ENCODE measurements at places on chromosomes 4 and X.

DNA sequence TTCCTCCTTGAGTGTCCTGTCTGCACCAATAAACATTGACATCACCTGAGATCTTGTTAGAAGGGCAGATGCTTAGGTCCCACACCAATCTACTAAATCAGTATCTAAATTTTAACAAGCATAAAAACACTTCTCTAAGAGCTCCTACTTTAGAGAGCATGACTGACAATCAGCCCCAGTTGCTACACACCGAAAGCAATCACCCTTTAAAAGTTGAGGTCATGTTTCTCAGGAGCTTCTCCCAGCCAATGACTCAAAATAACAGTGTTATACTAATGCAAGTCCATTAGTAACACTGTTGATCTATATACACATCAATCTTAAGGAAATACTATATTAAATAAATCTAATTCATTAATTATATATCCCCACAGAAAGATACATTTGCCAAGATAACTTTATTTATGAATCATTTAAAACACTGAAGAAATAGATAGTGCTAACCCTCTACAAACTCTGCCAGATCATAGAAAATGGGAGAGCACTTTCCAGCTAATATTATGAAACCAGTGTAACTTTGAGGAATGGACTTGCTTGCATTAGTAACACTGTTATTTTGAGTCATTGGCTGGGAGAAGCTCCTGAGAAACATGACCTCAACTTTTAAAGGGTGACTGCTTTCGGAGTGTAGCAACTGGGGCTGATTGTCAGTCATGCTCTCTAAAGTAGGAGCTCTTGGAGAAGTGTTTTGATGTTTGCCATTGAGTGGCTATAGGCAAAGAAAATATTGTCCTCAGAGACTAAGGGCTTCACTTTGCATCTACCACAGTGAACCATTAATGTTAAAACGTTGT is 109.8 kb upstream of the HDX start:
- DNase-seq: no peak

DNA sequence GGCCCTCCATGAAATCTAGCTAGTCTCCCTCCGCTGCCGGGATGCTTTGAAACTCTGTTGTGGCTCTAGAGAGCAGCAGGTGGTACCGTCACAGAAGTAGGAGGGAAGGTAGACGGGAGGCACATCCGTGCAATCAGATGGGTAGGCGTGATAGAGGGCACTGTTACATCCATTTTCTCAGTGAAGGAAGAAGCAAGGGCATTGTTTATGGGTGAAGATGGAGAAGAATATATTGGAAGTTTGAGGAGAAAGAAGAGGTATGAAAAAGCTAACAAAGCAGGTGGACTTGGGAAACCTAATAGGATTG is 1.3 kb downstream of the ANAPC4 start:
- no peak for DNase-seq

- DNase-seq: no peak
Observed at GRCh38 chrX:15973299-15973698, 118.7 kb upstream of the AP1S2 start.

DNA sequence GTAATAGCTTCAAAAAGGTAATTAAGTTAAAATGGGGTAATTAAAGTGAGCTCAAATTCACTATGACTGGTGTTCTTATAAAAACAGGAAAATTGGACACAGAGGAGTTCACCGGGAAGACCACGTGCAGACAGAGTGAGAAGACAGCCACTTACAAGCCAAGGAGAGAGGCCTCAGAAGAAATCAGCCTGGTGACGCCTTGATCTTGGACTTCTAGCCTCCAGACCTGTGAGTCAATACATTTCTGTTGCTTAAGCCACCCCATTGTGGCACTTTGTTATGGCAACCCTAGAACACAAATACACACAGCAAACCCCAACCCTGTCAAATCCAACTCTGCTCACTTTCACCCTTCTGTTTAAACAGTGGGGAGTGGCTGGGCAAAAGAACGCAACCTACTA is 4.1 kb upstream of the CD38 start:
- no peak for DNase-seq

GRCh38 chr4:17762726-17763125 is 18.7 kb downstream of the FAM184B start:
- no peak for DNase-seq

DNA sequence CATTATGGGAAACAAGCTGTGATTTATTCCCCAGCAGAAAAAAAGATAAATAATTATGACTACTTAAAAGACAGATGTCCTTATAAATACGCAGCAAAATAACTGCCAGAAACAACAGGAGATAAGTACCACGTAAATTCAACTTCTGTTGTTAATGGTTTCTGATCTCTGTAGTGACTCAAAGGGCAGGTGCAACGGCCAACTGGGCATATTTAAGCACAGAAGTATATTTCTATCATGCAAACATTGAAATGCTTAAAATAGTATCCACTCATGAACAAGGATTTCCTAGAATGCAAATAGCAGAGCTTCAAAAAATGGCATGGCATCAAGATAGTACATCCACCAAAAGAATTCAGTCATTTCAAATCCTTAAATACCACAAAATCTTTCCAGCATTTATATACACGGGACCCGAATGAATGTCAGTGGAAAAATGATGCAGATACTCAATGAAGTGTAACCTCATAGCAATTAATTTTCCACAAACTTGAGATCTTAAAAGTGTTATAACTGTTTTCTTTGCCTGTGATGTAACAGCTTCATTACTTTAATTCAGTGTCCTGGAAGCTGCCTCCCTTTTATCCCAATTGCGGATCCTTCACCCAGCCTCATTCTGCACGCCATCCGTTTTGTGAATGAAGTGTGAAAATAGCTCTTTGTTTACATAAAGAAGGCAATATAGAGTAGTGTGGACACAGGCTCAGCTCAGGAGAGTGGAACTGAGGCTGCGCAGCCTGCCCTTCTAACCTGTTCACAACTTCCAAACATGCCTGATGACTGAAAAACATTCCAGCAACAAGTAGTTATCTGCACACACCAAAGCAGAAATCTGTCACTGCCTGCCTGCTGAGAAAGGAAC is 10.2 kb downstream of the PDGFC start:
- DNase-seq: no peak

DNA sequence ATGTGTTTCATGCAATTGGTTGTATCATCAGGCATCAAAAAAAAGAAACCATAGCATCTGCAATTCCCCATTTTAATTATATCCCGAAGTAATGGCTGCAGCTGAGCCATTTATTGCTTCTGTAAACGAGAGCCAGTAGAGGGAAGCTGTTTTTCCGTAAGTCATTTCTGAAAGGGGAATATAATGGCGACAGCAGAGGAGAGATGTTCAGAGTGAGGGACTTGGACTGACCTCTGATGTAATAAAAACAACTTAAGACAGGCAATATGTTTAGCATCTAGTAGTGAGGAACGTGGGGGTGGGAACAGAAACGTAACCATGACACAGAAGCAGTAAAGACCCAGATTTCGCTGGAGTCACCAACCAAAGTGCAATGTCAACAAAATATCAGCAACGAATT is 31.5 kb upstream of the NAA11 start:
- DNase-seq: no peak

- no peak for DNase-seq
Observed at GRCh38 chr4:138697851-138698250, 317.7 kb upstream of the NOCT start.

- no peak for DNase-seq
Observed at GRCh38 chr4:133887723-133888122, 313.9 kb downstream of the PABPC4L start.

GRCh38 chr4:186347743-186348142 is 81.8 kb downstream of the F11 start:
- no peak for DNase-seq

DNA sequence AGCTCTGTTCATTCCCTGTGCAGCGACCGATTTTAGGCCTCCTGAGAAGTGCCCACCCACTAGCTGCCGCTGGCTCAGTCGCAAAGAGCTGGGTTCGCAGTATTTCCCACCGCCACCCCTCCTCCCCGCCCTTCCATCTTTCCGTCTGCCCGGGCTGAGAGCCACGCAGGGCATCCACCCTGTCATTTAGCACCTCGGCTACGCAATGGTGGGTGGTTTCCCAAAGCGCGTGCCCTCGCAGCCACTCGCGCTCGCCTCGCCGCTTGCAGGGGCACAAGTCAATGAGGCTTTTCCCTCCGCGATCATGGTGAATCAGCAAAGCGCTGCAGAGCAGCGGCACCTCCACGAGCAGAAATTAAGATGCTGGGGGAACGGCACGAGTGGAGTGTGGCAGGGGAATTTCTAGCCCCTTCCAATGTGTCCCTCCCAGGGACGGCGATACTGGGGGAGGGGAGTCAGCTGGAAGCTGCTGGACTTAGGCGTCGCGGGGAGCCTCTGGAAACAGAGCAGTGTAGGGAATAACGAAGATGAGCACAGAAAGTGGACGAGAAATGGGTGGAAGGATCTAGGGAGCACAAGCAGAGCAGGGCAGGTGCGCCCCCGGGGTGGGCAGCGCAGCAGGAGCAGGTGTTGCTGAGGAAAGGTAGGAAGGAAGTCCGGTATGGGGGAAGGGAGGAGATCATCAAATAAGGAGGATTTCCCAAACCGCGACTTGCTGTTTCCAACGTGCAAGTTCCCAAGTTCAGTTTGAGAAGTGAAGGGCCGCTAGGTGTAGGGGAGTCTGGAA is 2.4 kb upstream of the PTCHD1 start:
- no peak for DNase-seq

DNA sequence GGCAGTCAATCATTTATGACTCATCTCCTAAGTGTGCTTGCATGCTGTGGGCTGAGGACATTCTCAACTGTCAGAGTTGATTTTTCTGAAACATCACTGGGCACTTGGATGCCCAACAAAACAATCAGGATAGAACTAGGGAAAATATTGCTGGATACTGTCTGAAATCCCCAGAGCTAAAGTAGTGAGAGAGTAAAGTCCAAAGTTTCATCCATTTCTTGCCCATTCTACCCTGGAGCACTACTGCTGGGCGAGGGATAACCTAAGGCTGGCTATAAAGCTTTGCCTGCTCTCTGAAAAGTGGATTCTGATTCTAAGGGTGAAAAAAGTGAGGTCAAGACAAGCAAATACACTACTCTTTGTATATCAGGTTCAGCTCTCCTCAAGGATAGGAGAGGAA is 279.6 kb upstream of the EDA2R start:
- no peak for DNase-seq

- DNase-seq: no peak
Observed at GRCh38 chr4:14260591-14260990, 633.1 kb upstream of the BOD1L1 start.

DNA sequence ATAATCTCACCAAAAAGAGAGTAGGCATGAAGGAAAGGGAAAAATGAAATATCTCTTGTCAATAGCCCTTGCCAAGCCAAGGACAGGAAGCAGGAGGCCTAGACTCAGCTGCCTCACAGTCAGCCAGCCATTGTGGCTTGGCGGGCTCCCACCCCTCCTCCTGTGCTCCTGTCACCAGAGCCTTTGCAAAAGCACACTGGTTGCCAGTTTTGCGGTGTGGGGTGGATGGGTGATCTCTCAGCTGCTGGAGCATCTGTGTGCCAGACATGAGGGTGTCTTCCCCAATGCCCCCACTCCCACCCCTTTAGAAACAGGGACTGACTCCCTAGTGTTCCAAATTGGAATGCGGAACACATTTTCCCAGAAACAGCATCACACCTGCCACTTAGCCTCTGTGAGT is 26.1 kb downstream of the ARHGEF6 start:
- DNase-seq: no peak

DNA sequence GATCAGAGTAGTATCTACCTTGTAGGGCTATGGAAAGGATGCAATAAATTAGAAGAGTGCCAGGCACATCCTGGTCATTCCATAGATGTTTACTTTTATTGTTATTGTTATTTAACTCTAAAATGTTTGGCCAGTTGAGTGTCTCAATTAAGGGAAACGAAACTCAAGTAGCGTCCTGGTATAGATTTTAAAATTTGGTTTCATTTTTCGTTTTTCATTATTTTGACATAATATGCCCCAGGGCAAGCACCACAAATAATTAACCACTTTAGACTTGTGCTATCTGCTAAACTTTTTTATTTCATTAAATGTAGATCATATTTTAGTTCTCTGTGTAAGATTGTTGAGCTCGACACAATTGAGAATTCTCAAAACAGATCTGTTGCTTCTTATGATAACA is 179.7 kb upstream of the PRPS2 start:
- no peak for DNase-seq

- DNase-seq: no peak
Observed at GRCh38 chr4:82891707-82892466, 934 bp upstream of the SEC31A start.

- DNase-seq: no peak
Observed at GRCh38 chrX:56564164-56564885, 898 bp downstream of the UBQLN2 start.

GRCh38 chr4:188459381-188459780 is 320.1 kb downstream of the TRIML1 start:
- DNase-seq: no peak

DNA sequence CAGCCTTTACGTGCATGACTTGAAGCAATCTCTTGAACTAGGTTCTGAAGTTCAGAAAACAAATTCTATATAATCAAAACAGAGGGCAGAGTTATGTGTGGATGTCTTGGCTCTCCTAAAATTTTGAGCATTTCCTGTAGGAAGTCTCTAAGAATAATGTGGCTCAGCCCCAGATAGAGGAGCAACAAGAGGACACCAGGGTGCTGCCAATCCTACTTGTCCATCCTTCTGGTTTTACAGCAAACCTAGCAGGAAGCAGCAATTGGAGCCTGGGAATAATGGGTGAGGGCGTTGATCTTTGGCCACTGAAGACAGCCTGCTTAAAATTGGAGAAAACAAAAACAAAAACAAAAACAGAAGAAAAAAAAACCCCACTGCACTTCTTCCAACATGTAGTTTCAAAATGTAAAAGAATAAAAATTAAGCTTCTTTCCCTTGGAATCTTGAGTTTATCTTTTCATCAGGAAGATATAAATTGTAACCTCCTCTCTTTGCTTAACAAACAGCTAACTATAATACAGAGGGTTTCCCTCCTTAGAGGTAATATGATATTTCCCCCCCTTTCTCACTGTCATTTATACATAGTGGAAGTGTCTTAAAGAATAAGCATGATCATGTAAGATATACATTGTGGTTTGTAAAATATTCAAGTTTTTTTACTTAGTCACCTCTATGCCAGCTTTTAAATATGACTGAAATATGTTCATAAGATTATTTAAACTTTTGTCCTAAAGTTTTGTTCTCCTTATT is 130.6 kb downstream of the FBXO8 start:
- DNase-seq: no peak

DNA sequence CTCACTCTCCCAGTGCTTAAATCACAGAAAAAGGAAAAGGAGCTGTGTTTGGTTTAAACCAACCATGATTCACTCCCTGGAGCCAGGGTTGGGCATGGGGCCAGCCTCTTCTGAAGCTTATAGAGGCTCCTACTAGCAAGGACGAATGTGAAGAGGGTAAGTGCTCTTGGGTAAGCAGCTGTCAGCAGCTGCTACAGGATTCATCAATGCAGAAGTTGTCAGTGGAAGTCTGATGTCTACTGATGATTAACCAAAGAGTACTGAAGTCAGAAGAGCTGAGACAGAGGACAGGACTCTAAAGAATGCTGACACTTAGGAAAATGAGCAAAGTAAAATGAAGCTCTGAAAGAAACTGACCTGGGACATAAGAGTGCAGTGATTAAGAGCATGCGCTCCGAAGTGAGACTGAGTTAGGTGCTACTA is 32.7 kb upstream of the JADE1 start:
- no peak for DNase-seq

- no peak for DNase-seq
Observed at GRCh38 chr4:46370531-46370930, 19.4 kb downstream of the GABRA2 start.

All from stimulated activated CD8-positive, alpha-beta memory T cell treated with anti-CD3 and anti-CD28 coated beads, Interleukin-7, amount 100 ng/mL, for 24 hours (primary cell).